HCT116 (cell line): ENCODE measurements at places on chromosomes 6 and 20.

DNA sequence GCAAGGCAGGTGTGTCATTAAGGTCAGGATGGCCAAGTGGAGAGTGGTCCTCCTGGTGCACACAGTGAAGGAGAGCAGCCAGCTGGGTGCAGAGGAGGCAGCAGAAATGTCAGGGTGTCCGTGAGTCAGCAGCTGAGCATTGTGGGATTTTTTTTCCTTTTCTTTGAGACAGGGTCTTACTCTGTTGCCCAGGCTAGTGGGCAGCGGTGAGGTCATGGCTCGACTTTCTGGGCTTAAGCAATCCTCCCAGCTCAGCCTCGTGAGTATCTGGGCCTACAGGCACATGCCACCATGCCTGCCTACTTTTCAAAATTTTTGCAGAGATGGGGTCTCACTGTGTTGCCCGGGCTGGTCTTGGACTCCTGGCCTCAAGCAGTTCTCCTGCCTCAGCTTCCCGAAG is 16.0 kb downstream of the ARID1B start:
- no peak overlapping the region for H3K27ac ChIP-seq
- H3K27me3 ChIP-seq = no peaks in the 10 kb centered on the region
- H3K36me3 ChIP-seq = no peaks in the 10 kb centered on the region
- H3K4me3 ChIP-seq = no peak overlapping the region

- H3K4me3 ChIP-seq = no peak overlapping the region
- H3K36me3 ChIP-seq = no peaks in the 10 kb centered on the region
- no peak for DNase-seq
- H3K27me3 ChIP-seq = no peaks in the 10 kb centered on the region
Measured at GRCh38 chr6:118198746-118199145, 291.7 kb downstream of the SLC35F1 start.

- no peak for DNase-seq
- no peaks in the 10 kb centered on the region for H3K27me3 ChIP-seq
- no peaks in the 10 kb centered on the region for H3K36me3 ChIP-seq
- peaks cover 43% of the 10 kb centered on the region for H3K4me1 ChIP-seq
- H3K4me3 ChIP-seq = no peak overlapping the region
- no peak overlapping the region for H3K27ac ChIP-seq
Measured at GRCh38 chr20:40562031-40562430, 127.0 kb downstream of the MAFB start.

GRCh38 chr20:24004471-24004870 is 15.9 kb upstream of the GGTLC1 start:
- H3K4me3 ChIP-seq = no peak overlapping the region
- no peaks in the 10 kb centered on the region for H3K36me3 ChIP-seq
- no peaks in the 10 kb centered on the region for H3K4me1 ChIP-seq
- peaks cover 11% of the 10 kb centered on the region; the same call in 1 of the 2 replicates for H3K27me3 ChIP-seq
- H3K27ac ChIP-seq = no peak overlapping the region

DNA sequence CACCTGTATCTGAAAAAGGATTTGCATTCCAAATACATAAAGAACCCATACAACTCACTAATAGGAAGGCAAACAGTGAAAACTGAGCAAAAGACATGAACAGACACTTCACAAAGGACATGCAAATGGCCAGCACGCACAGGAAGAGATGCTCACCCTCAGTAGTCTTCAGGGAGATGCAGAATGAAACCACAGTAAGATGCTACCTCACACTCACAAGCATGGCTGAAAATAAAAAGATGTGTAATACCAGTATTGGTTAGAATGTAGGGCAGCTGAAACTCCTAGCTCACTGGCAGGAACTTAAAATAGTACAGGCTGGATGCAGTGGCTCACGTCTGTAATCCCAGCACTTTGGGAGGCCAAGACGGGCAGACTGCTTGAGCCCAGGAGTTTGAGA is 64.6 kb downstream of the SNX5 start:
- no peak overlapping the region for H3K4me3 ChIP-seq
- H3K36me3 ChIP-seq = no peaks in the 10 kb centered on the region
- no peaks in the 10 kb centered on the region for H3K27me3 ChIP-seq
- DNase-seq = no peak

GRCh38 chr6:130136798-130137197 is 86.0 kb downstream of the SAMD3 start:
- no peak overlapping the region for H3K27ac ChIP-seq
- no peak for DNase-seq
- H3K4me3 ChIP-seq = no peak overlapping the region
- H3K27me3 ChIP-seq = no peaks in the 10 kb centered on the region
- no peaks in the 10 kb centered on the region for H3K4me1 ChIP-seq

GRCh38 chr6:48099713-48100587 is 11.0 kb downstream of the PTCHD4 start:
- H3K27me3 ChIP-seq = no peaks in the 10 kb centered on the region
- H3K36me3 ChIP-seq = no peaks in the 10 kb centered on the region
- DNase-seq = no peak
- H3K4me1 ChIP-seq = peaks cover 3% of the 10 kb centered on the region; the same call in 1 of the 2 replicates
- H3K4me3 ChIP-seq = no peak overlapping the region

- peaks cover 4% of the 10 kb centered on the region; the same call in 1 of the 2 replicates for H3K36me3 ChIP-seq
- H3K27ac ChIP-seq = peak overlapping the region; percentile 77
- H3K4me1 ChIP-seq = peaks cover 3% of the 10 kb centered on the region; the same call in 1 of the 2 replicates
Measured at GRCh38 chr20:58651559-58651945, 469 bp downstream of the STX16 start.

DNA sequence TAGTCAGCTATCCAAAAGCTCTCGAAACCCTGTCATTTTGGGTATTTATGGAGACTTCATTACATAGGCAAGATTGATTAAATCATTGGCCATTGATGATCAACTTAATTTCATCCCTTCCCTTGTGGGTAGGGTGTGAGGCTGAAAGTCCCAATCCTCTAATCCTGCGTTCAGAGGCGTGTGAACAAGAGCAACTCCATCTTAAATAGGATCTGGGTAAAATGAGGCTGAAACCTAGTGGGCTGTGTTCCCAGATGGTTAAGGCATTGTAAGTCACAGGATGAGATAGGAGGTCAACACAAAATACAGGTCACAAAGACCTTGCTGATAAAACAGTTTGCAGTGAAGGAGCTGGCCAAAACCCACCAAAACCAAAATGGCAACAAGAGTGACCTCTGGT is 641.7 kb upstream of the GJE1 start:
- no peak for DNase-seq
- no peak overlapping the region for H3K27ac ChIP-seq
- H3K4me1 ChIP-seq = no peaks in the 10 kb centered on the region
- H3K27me3 ChIP-seq = no peaks in the 10 kb centered on the region
- H3K36me3 ChIP-seq = no peaks in the 10 kb centered on the region
- no peak overlapping the region for H3K4me3 ChIP-seq

GRCh38 chr6:105429676-105430075 is 26.8 kb upstream of the PREP start:
- peaks cover 31% of the 10 kb centered on the region for H3K4me1 ChIP-seq
- H3K36me3 ChIP-seq = no peaks in the 10 kb centered on the region
- DNase-seq = no peak
- H3K27me3 ChIP-seq = no peaks in the 10 kb centered on the region
- no peak overlapping the region for H3K4me3 ChIP-seq

- H3K36me3 ChIP-seq = no peaks in the 10 kb centered on the region
- DNase-seq = no peak
Measured at GRCh38 chr6:24391756-24392405, 10.9 kb upstream of the MRS2 start.

DNA sequence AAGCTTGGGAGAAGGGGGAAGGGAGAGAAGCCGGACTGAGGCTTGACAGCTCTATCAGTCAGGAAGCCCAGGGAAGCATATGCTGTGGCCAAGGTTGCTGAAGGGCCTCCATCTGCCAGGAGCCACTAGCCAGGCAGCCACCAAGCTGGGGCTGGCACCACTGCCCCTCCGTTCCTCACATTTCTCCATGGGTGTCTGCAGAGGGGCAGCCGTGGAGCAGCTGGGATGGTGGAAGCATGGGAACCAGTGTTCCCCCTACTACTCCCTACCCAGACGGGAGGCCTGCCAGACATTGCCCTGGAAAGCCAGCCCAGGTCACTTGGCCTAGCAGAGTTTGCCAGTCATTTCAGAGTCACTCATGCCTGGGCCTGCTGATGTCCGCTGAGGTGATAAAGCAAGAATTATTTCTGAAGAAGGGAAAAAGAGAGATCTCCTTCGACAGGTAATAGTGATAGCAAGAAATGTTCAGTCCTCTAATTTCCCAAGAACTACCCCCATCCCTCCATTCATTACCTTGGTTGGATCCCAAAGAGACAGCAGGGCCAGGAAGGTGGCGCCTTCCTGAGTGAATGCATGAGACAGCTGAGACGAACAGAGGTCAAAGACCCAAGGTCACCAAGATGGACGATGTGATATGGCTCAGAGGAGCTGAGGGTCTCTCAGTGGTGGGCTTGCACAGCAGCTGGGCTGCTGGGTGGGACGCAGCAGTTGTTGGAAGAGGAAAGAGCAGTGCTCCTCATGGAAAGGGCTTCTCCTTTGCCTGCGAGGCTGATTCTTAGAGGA is 21.9 kb downstream of the SNPH start:
- no peaks in the 10 kb centered on the region for H3K36me3 ChIP-seq
- no peak overlapping the region for H3K27ac ChIP-seq
- no peak for DNase-seq

DNA sequence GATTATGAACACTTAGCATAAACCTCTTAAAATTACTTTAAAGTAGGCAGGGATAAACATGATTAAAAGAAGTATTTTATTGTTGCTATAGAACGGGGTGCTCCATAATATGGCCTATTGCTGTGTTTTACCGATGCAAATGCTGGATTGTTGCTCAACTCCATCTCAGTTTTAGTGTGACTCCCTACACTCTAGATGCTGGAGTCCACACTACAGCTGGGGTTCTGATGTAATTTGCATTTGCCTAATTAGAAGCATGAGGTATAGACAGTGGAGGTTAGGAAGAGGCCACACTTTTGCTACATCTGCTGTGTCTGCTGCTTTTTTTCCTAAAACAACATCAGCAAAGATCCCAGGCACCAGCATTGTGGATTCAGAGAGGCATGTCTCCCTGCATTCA is 6.7 kb upstream of the HMGN3 start:
- no peaks in the 10 kb centered on the region for H3K27me3 ChIP-seq
- no peaks in the 10 kb centered on the region for H3K36me3 ChIP-seq
- no peak overlapping the region for H3K27ac ChIP-seq
- H3K4me1 ChIP-seq = no peaks in the 10 kb centered on the region

GRCh38 chr6:24858177-24858653 is 59.5 kb upstream of the ARMH2 start:
- H3K27me3 ChIP-seq = peaks cover 7% of the 10 kb centered on the region; the same call in 1 of the 2 replicates
- DNase-seq = no peak
- no peaks in the 10 kb centered on the region for H3K36me3 ChIP-seq
- no peak overlapping the region for H3K27ac ChIP-seq
- 0 out of 2 replicates have a peak, but pooled peaks cover 3% of the 10 kb centered on the region for H3K4me1 ChIP-seq

GRCh38 chr6:107156617-107157016 is 41.3 kb upstream of the BEND3 start:
- no peaks in the 10 kb centered on the region for H3K36me3 ChIP-seq
- H3K4me3 ChIP-seq = no peak overlapping the region
- no peak overlapping the region for H3K27ac ChIP-seq
- no peaks in the 10 kb centered on the region; the same call in 1 of the 2 replicates for H3K4me1 ChIP-seq
- H3K27me3 ChIP-seq = no peaks in the 10 kb centered on the region

DNA sequence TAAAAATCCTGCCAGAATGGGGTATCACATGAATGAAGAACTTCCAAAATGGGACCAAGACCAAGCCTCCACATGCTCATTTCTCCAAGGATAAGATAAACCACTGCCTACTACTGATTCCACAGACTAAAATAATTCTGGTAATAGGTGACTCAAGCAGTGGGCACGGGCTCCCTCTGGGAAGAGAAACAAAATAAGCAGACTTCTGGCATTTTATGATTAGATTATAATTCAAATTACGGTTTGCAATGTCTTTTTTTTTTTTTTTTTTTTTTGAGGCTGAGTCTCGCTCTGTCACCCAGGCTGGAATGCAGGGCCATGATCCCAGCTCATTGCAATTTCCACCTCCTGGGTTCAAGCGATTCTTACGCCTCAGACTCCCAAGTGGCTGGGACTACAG is 16.0 kb downstream of the UQCC1 start:
- no peak overlapping the region for H3K27ac ChIP-seq
- no peak overlapping the region for H3K4me3 ChIP-seq
- no peak for DNase-seq
- H3K4me1 ChIP-seq = peaks cover 2% of the 10 kb centered on the region; the same call in 1 of the 2 replicates
- H3K27me3 ChIP-seq = no peaks in the 10 kb centered on the region

- H3K4me3 ChIP-seq = peak overlapping the region; percentile 73
- H3K27ac ChIP-seq = peak overlapping the region; percentile 93
- no peaks in the 10 kb centered on the region for H3K36me3 ChIP-seq
- H3K4me1 ChIP-seq = peaks cover 5% of the 10 kb centered on the region; the same call in 1 of the 2 replicates
- no peaks in the 10 kb centered on the region for H3K27me3 ChIP-seq
Measured at GRCh38 chr6:70668499-70668812, 773 bp downstream of the SMAP1 start.

GRCh38 chr6:17820055-17820454 is 113.3 kb upstream of the NUP153 start:
- no peak overlapping the region for H3K4me3 ChIP-seq
- no peak overlapping the region for H3K27ac ChIP-seq
- H3K4me1 ChIP-seq = 0 out of 2 replicates have a peak, but pooled peaks cover 5% of the 10 kb centered on the region
- H3K36me3 ChIP-seq = peaks cover 2% of the 10 kb centered on the region; the same call in 1 of the 2 replicates

- H3K27me3 ChIP-seq = no peaks in the 10 kb centered on the region
- no peak overlapping the region for H3K4me3 ChIP-seq
- no peaks in the 10 kb centered on the region for H3K4me1 ChIP-seq
Measured at GRCh38 chr6:22556266-22556665, 13.1 kb upstream of the HDGFL1 start.

DNA sequence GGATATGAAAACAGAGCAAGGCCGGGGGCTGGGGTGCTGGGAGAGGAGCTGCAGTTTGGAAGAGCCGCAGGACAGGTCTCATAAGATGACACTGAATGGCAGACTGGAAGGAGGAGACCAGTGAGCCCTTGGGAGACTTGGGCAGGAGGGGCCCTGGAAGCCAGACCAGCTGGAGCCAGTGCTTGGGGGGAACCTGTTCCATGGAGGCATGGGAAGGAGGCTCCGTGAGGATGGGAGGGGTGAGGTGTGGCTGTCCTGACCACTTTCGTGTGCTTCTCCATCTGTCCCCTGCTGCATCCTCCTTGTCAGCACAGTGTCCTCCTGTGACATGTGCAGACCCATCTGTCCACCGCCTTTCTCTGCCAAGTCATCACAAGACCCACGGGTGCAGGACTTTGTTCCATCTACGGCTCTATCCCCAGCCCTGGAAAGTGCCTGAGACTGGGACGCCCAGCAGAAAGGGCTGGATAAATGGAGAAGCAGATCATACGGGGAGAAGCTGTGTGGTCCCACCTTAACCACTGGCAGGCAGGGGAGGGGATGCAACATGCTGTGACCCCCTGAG is 84.8 kb upstream of the MPC1 start:
- H3K36me3 ChIP-seq = no peaks in the 10 kb centered on the region
- no peak for DNase-seq
- no peaks in the 10 kb centered on the region for H3K4me1 ChIP-seq
- H3K27me3 ChIP-seq = no peaks in the 10 kb centered on the region

GRCh38 chr6:146503096-146503495 is 40.5 kb upstream of the RAB32 start:
- DNase-seq = no peak
- peaks cover 9% of the 10 kb centered on the region for H3K27me3 ChIP-seq
- H3K27ac ChIP-seq = no peak overlapping the region
- H3K4me3 ChIP-seq = no peak overlapping the region
